ENCODE measurements at places on chromosomes 3 and 15.

DNA sequence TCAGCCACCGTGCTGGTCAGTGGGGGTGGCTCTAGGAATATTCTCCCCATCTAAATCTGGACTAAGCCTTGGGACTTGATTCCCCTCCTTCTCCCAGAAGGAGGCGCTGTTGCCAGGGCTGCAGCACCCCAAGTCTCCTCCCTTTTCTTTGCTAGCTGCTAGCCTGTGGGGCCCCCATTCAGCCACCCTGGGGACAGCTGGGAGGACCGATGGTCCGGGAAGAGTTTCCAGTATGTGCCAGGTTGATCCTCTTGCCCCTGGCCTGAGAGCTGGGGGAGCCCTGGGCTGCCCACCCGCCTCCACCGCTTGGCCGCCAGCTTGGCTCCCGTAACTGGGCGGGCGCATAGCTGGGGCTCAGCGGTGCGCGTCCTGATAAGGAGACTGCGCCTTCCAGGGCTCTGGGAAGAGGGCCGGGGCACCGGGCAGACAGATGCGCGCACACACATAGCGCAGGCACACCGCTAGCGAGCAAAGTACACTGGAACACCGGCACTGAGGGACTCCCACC is 4.2 kb downstream of the SMAD6 start:
- no peak for DNase-seq
- no peak overlapping the region for H3K4me3 ChIP-seq
- no peaks in the 10 kb centered on the region for H3K27me3 ChIP-seq
- H3K4me1 ChIP-seq: peaks cover 68% of the 10 kb centered on the region
- no peaks in the 10 kb centered on the region for H3K36me3 ChIP-seq
- peak overlapping the region; percentile 84 for H3K27ac ChIP-seq

- no peaks in the 10 kb centered on the region for H3K36me3 ChIP-seq
- peaks cover 12% of the 10 kb centered on the region for H3K4me1 ChIP-seq
- no peaks in the 10 kb centered on the region for H3K27me3 ChIP-seq
- no peak for DNase-seq
These were observed 130.8 kb downstream of the SNRK start for GRCh38 chr3:43417133-43417532.

DNA sequence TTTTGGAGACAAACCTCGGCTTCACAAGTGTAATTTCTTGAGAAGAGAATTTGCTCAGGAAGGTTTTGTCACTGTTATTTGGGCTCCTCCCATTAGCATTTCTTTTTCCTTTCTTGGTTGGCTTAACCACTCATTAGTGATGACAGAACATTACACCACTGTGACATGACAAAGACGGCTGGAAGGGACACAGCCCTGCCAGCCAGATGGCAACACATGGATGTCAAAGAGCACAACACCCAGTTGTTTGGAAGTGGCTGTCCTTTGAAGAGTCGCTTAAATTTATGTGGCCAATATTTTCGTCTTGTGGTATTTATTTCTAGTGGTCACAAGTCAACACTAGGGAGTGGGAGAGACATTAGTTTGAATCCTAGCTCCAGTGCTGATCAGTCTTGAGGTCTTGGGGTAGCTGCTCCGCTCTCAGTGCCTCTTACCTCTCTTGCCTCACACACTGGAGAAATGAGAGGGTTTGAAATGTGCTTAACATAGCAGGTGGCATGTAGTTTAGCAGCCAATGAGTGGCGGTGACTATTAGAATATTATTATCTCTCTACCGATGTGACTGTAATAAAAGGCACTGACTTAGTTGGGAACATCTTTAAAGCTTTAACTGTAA is 92.8 kb downstream of the FRMD4B start:
- no peak for DNase-seq
- no peak overlapping the region for H3K4me3 ChIP-seq
- H3K27me3 ChIP-seq: no peaks in the 10 kb centered on the region
- no peaks in the 10 kb centered on the region for H3K4me1 ChIP-seq
- H3K36me3 ChIP-seq: no peaks in the 10 kb centered on the region

DNA sequence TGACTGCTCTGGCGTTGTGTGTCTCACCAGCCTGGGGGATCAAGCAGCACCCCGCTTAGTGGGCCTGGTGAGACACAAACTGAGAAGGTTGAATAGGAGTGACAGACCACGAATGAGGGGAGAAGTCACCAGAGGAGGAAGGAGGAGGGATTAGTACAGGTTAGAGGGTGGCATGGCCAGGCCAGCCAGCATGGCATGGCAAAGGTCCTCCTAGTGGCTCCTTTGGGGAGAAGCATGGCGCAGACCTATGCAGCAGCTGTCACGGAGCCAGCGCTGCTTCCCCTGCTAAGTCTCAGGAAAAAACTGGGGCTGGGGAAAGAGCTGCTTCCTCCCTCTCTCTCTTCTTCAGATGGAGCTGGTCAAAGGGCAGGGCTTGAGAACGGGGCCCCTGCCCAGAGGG is 48.6 kb downstream of the ZDHHC3 start:
- peak; percentile 7 for DNase-seq
- no peaks in the 10 kb centered on the region for H3K4me1 ChIP-seq
- no peak overlapping the region for H3K27ac ChIP-seq
- no peak overlapping the region for H3K4me3 ChIP-seq
- H3K27me3 ChIP-seq: no peaks in the 10 kb centered on the region

GRCh38 chr15:38070778-38071177 is 136.3 kb downstream of the TMCO5A start:
- no peak for DNase-seq
- H3K4me3 ChIP-seq: no peak overlapping the region
- H3K27me3 ChIP-seq: no peaks in the 10 kb centered on the region
- no peak overlapping the region for H3K27ac ChIP-seq

GRCh38 chr3:73207946-73208440 is 146.5 kb downstream of the EBLN2 start:
- H3K4me1 ChIP-seq: no peaks in the 10 kb centered on the region
- no peak overlapping the region for H3K27ac ChIP-seq
- no peaks in the 10 kb centered on the region for H3K36me3 ChIP-seq
- no peak for DNase-seq
